Stimulated activated naive CD4-positive, alpha-beta T cell treated with Interleukin-2 at 50 U/mL for 16 hours (primary cell): ENCODE measurements at places on chromosomes 4 and X.

GRCh38 chr4:8203052-8203401 is 3.9 kb downstream of the SH3TC1 start:
- DNase-seq, result no peak

DNA sequence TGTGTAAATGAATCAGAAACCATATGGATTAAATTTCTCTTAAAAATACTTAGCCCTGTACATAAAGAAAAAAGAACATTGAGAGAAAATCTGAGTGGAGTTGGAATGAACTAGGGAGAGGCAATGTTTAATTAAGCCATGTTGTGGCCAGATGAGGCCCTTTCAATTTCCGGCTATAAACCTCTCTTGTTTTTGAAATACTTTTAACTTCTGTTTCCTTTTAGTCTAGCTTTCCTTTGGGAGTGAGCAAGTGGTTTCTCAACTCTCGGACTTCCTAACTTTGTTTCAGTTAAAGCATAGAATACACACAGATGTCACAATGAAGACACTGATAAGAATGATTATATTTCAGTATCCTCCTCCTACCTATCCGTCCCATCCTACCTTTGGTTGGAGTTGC is 197.2 kb downstream of the ARHGAP24 start:
- DNase-seq, result no peak

- DNase-seq, result no peak
These were observed 1564.5 kb upstream of the PCDH10 start for GRCh38 chr4:131584587-131584986.

- no peak for DNase-seq
These were observed 55.7 kb upstream of the GYPE start for GRCh38 chr4:143961075-143961474.

DNA sequence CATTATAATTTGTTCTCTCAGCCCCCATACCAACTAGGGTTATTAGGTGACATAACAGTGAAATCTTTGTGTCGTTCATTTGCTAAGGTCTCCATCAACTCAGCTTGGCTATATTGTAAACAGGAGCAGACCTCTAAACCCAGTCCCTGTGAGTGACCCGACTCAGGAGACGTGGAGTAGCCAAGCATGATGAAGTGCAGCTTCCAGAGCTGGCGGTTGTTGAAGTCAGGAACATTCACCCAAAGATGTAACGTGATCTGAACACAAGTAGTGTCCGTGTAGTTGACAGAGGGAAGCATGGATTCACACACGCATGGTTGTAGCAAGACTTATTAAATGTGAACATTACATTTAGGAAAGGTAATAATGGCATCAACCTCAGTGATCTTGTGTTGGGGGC is 102.3 kb downstream of the FAM193A start:
- DNase-seq, result no peak

- DNase-seq, result no peak
These were observed 1.7 kb downstream of the FRAS1 start for GRCh38 chr4:78058591-78059523.

DNA sequence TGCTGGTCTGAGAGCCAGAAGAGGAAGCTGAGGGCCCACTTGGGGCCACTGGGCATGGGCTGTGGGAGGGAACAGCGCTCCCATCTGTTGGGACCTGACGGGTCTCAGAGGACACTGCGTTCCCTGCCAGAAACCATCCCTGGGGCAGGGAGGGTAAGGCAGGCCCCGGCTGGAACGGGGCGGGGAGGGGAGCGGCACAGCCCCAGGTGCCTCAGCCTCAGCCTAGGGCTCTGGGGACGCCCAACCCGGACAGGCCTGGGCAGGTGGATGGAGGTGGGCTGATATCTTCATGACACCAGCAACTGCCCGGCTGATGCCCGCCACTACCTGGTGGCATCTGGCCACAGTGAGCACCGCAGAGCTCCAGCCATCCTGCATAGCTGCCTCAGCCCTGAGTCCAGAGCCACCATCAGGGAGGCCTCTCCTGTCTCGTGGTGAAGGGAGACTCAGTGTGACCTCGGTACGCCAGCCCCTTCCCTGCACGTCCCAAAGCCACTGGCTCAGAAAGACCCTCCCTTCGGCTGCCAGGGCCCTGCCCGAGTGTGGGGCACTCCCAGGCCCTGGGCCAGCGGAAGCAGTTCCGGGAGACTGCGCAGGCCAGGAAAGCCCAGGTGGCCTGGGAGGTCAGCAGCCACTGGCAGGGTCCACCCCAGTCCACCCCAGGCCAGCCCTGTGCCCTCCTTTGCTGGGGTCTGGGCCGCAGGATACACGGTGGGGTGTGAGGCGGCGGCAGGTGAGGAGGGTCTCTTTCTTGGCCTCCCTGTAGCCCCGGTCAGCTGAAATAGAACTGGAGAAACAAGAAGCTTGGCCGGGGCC is 34.6 kb upstream of the FGFR3 start:
- no peak for DNase-seq

GRCh38 chr4:8874896-8875680 is 3.4 kb upstream of the HMX1 start:
- no peak for DNase-seq

- DNase-seq, result no peak
These were observed 31.3 kb upstream of the ARHGEF38 start for GRCh38 chr4:105520819-105521790.

GRCh38 chr4:155426953-155427352 is 50.2 kb upstream of the MAP9 start:
- DNase-seq, result no peak

DNA sequence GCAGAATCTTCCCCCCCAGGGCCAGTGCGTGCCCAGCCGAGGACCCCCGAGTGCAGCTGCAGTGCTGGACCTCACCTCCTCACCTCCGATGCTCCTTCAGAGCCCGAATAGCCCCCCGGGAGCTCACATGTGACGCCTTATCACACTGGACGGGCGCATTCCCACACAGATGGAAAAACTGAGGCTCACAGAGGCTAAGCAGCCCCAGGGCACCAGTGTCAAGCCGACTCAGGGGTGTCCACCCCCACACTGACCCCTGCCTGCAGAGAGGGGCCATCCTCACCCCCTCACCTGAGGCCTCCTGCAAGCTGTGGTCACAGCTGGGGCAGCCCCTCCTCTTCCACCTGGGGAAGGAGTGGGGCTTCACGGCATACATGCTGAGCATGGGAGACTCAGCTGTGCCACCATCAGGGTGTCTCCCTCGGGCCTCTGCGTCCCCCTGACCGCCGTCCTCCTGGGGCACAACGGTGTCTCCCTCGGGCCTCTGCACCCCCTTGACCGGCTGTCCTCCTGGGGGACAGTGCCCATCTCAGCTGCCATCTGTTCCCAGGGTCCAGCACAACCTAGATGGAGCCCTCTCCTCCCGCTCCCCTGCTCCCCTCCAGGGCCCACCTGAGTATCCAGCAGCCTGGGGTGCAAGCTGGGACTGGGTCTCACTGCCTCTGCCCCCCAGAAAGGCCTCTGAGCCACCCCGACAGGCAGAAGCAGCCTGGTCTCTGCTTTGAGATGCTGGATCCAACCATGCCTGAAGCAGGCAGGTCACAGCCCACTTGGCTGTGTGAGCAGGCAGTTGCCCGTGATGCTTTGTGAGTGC is 85.3 kb upstream of the NKX1-1 start:
- no peak for DNase-seq

- DNase-seq, result no peak
These were observed 52.5 kb upstream of the PITX2 start for GRCh38 chr4:110675426-110675825.

- no peak for DNase-seq
These were observed 20.5 kb downstream of the MAEA start for GRCh38 chr4:1310031-1310795.

- DNase-seq, result no peak
These were observed 46.6 kb downstream of the RASGEF1B start for GRCh38 chr4:81424816-81425755.

DNA sequence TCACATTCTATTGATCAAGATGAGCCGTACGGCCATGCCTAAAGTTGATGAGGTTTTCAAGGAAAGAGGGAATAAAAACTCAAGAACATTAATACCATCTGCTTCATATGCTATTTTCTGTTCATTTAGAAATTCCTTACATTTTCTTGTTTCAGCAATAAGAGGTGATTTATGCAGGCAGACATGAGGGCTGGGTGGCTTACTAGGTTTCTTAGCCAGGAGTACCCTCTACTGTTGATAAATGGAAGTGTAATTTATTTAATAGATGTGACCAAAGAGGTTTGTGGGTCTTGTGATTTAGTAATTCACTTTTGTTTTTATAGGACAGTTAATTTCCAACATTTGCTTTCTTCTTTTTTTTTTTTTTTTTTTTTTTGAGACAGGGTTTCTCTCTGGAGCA is 6.4 kb upstream of the SMIM9 start:
- DNase-seq, result no peak

DNA sequence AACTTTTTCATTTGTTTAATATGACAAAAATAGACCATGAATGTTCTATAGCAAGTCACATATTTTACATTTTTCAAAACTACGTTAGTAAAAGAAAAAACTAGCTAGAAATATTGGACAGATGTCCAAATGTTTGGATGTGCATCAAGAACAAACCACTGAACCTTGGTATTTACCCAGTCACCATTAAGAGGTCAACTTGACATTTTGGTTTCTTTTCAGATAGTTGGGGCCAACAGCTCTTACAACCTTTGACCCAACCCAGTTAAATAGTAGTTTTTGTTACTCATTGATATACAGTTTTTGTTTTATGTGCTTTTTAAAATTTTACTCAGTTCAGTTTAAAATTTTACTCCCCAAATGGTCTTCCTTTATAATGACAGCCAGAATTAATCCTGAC is 238.7 kb upstream of the TET2 start:
- DNase-seq, result no peak

DNA sequence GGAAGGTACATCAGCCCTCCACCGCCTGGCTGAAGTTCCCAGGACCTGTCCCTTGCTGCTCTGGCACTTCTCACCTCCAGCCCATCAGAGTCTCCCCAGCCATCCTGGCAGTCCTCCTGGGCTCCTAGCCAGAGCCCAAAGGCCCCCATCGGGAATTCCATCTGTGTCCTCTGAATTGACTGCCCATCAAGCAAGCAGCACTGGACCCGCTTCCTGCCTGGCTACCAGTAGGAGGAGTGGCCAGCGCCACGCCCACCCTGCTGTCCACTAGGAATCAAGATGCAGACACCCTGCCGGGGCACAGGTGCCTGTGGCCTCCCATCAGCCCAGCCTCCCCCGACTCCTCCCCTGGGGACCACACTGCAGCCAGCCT is 47.2 kb downstream of the C4orf50 start:
- DNase-seq, result no peak

GRCh38 chrX:130543603-130544325 is 142.0 kb downstream of the RBMX2 start:
- DNase-seq, result no peak

- no peak for DNase-seq
These were observed 604.4 kb downstream of the ARAP2 start for GRCh38 chr4:35639929-35640328.

DNA sequence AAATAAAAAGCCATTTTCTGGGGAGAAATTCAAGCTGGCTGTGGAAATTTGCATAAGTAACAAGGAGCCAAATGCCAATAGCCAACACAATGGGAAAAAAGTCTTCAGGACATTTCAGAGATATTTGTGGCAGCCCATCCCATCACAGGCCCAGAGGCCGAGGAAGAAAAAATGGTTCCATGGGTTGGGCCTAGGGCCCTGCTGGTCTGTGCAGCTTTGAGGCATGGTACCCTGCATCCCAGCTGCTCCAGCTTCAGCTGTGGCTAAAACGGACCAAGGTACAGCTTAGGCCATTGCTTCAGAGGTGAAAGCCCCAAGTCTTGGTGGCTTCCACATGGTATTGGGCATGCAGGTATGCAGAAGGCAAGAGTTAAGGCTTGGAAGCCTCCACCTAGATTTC is 14.2 kb upstream of the IL9R start:
- DNase-seq, result no peak

GRCh38 chr4:27616166-27616565 is 755.5 kb downstream of the STIM2 start:
- no peak for DNase-seq

GRCh38 chrX:9772943-9773342 is 7.3 kb upstream of the GPR143 start:
- no peak for DNase-seq

- DNase-seq, result no peak
These were observed 715.1 kb downstream of the FSTL5 start for GRCh38 chr4:161448550-161449180.

DNA sequence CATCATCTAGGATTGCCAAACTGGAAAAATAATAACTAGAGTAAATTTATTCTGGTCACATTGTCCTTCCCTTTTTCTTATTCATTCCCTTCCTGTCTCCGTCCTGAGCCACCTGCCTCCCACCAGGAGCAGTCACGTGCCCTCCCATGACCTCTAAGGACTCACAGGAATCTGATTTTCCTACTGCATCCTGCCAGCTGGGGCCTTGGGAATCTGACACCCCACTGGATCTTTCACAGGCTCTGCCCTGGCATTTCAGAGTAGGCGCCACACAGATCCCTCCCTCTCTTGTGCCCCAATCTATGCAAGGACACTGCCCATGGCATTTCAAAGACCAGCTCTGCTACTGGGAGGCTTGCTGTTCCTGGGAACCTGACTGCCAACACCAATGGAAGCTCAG is 520.5 kb downstream of the PPARGC1A start:
- no peak for DNase-seq

DNA sequence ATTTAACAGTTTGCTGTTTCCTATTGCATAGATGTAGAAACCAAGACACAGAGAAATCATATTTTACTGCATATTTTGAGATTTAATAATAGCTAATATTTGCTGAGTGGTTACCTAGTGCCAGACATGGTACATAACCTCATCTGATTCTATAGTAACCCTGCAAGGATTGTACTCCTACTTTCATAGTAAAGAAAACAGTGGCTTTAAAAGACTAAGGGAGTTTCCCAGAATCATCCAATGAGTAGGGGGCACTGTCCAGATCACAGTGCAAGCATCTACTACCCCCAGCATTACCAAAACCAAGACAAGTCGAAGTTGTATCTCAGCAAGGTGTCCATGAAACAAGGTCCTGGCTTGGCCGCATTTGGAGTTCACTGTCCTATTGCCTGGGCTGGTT is 224.5 kb upstream of the TENM3 start:
- DNase-seq, result no peak

DNA sequence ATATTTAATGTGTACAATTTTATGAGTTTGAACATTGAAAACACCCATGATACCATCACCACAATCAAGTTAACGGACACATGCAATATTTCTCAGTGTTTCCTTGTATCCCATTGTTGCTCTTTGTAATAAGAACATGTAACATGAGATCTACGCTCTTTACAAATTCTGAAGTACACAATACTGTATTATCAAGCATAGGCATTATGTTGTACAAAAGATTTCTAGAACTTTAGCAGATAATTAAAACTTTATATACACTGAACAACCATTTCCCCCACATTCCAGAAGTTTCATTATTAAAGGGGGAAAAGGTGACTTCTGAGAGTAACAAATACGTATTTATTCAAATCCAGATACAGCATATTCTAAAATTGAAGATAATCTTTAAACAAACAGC is 114.5 kb downstream of the SLC10A7 start:
- DNase-seq, result no peak

DNA sequence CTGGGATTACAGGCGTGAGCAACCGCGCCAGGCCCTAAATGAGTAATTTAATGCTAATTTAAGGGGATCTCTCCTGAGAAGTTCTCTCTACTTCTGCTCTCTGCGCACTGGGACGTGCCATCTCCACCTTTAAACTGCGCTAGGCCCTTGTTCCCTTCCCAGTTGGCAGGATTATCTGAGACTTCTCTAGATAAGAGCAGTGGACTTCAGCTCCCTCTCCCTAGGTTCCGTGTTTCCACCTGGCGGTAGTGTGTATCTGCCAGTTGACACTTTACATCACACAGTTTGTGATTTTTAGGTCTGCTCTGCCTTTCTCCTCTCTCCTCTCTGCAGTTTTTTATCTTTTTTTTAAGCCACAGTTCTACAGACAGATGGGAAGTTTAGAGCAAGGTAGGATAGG is 40.2 kb downstream of the ARHGAP10 start:
- DNase-seq, result no peak

- DNase-seq, result no peak
These were observed 14.1 kb downstream of the LETM1 start for GRCh38 chr4:1841887-1842210.
